Activated T-cell treated with anti-CD3 and anti-CD28 coated beads, Interleukin-2, amount 50 U/mL, for 72 hours (primary cell): ENCODE measurements at places on chromosomes 6 and 20.

GRCh38 chr20:15061955-15062354, 724.5 kb upstream of the FLRT3 start:
- no peak for DNase-seq

- DNase-seq = no peak
These were observed 66.0 kb upstream of the CDH4 start for GRCh38 chr20:61185841-61186601.

- DNase-seq = no peak
These were observed 269.9 kb downstream of the UTRN start for GRCh38 chr6:144555066-144555465.

- DNase-seq = peak; percentile 80
These were observed at the start of gene IRF4 for GRCh38 chr6:391559-392440. IRF4 (plus strand) TSS chr6:391752; CDS start chr6:393153, 1,401 bp downstream.

DNA sequence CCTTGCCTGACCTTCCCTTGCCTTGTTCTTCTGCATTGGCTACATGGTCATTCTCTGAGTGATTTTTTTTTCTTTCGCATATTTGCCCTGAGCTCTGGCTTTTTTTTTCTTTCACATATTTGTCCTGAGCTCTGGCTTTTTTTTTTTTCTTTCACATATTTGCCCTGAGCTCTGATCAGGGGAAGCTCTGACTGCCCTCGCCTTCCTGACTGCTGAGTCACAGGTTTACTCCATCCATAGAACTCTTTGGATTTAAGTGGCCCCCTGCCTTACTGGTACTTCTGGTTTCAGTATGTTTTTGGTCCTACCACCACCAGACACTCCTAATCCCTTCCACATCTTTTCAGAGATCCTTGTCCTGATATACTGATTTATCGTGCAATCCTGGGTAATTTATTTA, 201.1 kb downstream of the OGFRL1 start:
- no peak for DNase-seq
